Renal cortex interstitium (tissue), 15 donors: ENCODE measurements at places on chromosomes 16 and 17. TPM values are rescaled to one million over a fixed set of nuclear protein-coding genes. Genes with fewer than 3 reads are reported as not detected.

GRCh38 chr16:30085247-30085646 lies 6.5 kb downstream of the TBX6 start:
- DNase-seq, result no peak

Gene ABCA10
- 3.0 TPM for polyA plus RNA-seq

DNA sequence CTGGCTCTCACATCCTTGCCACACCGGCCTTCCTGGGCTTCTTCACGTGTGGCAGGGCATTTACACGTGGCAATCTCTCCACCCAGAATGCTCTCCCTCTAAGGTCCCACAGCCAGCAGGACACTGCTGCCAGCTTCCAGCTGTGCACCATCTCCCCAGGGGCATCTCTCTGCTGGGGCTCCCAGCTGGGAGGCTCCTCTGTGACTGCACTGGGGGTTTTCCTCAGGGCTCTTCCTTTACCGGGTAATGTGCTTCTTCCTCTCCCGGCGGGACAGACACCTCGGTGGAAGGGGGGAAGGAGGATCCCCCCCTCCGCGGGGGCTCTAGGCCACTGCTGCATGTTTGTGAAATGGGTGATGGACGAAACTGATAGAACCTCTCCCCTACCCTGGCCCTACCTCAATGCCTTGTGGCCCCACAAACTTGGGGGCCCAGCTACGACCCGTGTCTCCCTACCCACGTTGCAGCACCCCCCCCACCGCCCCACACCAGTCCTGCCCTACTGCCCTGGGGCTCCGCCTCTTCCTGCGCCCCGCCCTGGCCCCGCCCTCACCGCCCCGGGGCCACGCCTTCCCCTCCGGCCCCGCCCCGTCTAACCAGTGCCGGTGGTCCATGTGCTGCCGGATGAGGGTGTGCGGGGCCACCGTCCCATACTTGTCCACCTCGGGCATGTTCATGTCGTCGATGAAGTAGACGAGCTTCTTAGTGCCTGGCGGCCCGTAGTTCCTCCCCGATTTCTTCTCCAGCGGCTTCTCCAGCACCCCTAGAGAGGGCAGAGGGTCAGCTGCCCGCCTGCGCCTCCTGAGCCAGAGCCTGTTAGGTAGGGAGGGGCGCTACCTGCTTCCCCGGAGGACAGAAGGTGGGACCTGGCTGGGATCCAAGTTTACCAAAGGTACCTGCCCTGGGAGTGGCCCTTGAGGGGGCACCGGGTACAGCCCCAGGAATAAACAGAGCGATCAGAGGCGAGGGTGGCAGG lies 92.6 kb downstream of the DNAH17 start:
- no peak for DNase-seq

Gene GFAP
- polyA plus RNA-seq, result 0.81 TPM

- DNase-seq, result no peak
Measured at GRCh38 chr16:9003322-9003721, 39.6 kb upstream of the USP7 start.

Gene CEP295NL
- polyA plus RNA-seq, result not detected

DNA sequence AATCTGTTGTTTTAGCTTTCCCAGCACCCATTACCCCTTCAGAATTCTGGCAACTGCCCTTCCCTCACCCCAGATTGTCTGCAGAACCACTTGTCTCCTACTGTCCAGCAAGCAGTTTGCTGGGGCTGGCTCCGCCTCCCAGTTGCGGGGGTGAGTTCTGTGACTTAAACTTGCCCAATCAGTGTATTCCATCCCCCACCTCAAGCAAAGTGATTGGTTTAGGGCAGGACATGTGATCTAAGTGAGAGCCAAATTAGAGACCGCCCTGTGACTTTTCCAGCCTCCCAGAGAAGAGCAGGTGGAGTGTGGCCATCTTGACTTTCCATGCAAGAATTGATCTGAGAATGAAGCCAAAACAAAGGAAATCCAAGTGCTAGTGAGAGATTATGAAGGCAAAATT lies 22.7 kb upstream of the SRCIN1 start:
- no peak for DNase-seq

Gene SYT17
- 9.4 TPM for polyA plus RNA-seq

DNA sequence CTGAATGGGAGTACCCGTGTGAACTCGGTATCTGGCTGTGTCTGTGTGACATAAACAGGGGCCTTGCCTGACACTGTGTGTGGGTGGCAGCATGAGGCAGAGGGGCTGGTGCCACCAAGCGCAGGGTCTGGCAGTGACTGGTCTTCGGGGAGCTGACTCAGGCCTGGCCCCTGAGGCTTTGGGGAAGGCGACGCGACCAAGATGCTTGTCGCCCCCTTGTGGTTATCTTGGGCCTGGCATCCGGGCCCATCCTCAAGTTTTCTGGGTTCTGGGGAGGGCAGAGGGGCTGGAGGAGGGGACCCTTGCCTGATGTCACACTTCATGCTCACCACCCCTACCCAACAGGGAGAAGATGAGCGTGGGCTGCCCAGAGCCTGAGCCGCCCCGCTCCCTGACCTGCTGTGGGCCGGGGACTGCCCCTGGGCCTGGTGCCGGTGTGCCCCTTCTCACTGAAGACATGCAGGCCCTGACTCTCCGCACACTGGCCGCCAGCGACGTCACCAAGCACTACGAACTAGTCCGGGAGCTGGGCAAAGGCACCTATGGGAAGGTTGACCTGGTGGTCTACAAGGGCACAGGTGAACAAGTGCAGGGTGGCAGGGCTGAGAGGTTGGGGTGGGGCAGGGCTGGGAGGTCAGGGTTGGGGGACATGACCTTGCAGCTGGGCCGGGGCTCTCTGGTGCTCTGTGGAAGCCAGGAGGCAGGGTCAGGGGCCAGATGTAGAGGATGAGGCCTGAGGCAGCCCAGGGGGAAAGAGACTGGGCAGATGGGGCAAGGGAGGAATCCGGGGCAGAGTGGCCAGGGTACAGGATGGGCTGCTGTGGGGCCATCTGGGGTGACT lies 24.9 kb downstream of the SBK1 start:
- DNase-seq, result no peak

- DNase-seq, result no peak
Measured at GRCh38 chr17:13647543-13648021, 45.9 kb upstream of the HS3ST3A1 start.

- no peak for DNase-seq
Measured at GRCh38 chr17:71899317-71899716, 221.5 kb upstream of the SOX9 start.
